ENCODE measurements at places on chromosomes 4 and X.

- no peak for DNase-seq
These were observed 85.2 kb downstream of the ACOX3 start for GRCh38 chr4:8355306-8355705.

DNA sequence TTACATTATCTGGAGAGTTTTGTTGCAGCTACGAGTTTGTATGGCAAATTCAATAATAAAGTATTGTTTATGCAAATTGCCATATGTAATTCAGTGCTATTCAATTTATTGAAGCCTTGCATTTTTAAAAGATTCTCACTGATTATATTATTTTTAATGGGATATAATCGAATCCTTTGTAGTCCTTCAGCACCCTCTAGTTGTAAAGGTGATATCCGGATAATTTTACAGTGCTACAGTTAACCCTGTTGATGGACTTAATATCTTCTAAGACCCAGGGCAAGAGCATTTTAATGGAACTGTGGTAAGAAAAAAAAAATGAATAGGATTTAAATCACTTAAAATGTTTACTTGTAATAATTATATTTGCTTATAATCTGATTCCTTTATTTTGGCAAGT, 48.5 kb upstream of the GRIA2 start:
- DNase-seq, result no peak

DNA sequence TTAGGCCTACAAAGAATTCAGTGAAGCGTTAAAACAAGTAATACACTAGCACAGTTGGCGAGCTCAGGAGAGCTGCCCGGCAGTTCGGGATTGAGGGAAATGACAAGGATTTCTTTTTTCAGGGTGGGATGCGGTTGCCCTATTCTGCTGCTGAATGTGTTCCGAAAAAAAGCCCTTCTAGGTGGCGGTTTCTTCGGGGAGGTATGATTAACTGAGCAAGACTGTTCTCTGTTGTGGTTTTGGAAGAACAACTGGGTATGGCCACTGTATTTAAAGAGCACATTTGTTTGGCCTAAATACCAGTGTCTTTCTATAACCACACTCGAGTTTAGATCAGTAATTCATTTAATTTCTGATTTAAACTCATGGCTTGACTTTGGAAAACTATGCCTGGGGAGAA, 459.7 kb upstream of the FAT1 start:
- DNase-seq, result peak; percentile 60

- DNase-seq, result peak; percentile 44
These were observed 14.7 kb upstream of the CT55 start for GRCh38 chrX:135185795-135186443.

Data from H4 (cell line).